Stomach (tissue), 19 donors: ENCODE measurements at places on chromosomes 3 and 15. TPM values are rescaled to one million over a fixed set of nuclear protein-coding genes. Genes with fewer than 3 reads are reported as not detected.

GRCh38 chr15:87597346-87598052 lies 659.0 kb downstream of the NTRK3 start:
- DNase-seq, result no peak

- DNase-seq, result no peak
These were observed 14.8 kb upstream of the HDAC11 start for GRCh38 chr3:13465236-13465873.

DNA sequence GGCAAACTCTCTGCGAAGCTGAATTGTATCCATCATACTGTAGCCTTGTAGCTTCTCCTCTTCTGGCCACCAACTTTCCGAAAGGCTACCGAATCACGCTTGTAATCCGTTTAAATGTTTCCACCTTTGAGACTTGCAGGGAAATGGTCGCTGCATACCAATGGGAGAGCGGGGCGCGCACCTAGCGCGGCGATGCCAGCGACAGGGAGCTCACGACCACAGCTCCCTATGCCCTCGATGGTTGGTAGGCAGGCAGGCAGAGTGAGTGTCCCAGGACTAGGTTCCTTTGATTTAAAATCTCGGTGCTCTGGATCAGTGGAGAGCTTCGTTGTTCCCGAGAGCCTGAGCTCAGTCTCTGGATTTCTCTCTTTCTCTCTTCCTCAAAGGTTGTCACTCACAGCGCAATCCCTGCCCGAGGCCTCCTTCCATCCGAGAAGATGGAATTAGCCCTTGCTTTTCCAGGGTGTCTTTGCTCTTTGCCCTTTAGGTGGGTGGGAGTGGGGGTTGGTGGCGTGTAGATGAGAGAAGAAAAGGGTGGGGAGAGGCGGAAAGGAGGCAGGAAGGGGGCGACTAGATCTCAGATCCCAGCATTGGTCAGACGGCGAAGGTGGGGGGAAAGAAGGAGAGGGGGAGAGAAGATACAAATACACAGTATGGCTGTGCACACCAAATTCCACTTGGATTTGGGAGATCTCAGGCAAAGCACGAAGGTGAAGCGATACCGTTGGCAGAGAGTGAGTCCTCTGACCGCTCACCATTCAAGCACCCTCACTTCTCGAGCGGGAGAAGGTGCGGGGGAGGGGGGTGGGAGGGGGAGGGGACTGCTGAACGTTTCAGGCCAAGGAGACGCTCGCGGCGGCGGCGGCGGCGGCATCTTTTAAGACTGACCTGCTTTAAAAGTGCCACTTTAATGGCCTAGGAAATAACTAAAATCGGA lies at the start of gene SLITRK3:
Gene SLITRK3 (minus strand): TSS at position 745 of the 937 bp plus-strand sequence. CDS start 5,554 bp downstream, outside the sequence.
- DNase-seq, result no peak

The TTLL13 gene
- total RNA-seq, result not detected

- no peak for DNase-seq
These were observed 193.0 kb upstream of the THRB start for GRCh38 chr3:24687671-24688070.

The ADAMTS9 gene
- total RNA-seq, result 59.7 TPM

The SYNPR gene
- 1.7 TPM for total RNA-seq

The ZSCAN29 gene
- 32.3 TPM for total RNA-seq

GRCh38 chr15:60044636-60045270 lies 40.6 kb downstream of the FOXB1 start:
- peak; percentile 13 for DNase-seq

The CAND2 gene
- total RNA-seq, result 5.3 TPM

The CCR3 gene
- not detected for total RNA-seq

DNA sequence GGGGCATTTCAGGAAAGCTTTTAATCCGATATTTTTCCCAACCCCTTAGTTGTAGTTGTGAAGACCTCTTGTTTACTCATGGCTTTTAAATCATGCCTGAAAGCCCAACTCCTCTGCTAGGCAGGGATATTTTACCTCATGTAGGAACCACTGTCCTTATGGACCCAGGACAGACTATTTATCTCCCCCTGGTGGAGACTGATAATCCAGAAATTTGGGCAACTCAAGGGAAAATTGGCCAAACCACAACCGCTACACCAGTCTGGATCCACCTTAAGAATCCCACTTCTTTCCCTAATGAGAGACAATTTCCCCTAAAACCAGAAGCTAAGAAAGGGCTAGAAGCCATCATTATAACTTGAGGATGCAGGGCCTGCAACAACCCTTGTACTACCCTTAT lies 248.1 kb upstream of the STAC start:
- DNase-seq, result no peak

- no peak for DNase-seq
These were observed 21.7 kb downstream of the CLDN11 start for GRCh38 chr3:170440344-170440743.

The C3orf85 gene
- not detected for total RNA-seq

The TM4SF18 gene
- 2.0 TPM for total RNA-seq

The GOLGA8O gene
- total RNA-seq, result not detected

The GRAMD2A gene
- not detected for total RNA-seq

DNA sequence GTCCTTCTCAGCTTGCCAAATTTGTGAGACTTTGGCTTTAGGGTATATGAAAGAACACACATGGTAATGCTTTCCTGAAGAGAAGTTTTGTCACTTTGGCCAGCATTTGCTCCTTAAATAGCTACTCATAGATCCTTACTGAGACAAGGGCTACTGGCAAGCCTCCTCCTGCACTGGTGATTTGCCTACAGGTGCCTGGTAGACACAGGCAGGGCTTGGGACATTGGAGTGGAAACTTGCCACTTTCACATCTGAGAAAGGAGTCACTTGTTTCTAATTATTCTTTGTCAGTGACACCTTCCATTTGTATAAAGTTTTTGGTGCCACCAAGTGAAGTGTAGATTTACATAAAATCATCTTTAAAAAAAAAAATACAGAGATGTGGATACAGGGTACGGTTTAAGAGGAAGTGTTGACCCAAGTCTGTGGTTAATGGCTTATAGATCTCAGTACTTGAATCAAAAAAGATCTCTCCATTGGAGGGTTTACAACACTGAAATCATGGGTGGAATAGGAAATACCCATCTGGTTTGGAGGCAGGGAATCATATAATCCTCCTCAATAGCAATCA lies 132.8 kb upstream of the GADL1 start:
- no peak for DNase-seq

The GOLGA8R gene
- 0.72 TPM for total RNA-seq

DNA sequence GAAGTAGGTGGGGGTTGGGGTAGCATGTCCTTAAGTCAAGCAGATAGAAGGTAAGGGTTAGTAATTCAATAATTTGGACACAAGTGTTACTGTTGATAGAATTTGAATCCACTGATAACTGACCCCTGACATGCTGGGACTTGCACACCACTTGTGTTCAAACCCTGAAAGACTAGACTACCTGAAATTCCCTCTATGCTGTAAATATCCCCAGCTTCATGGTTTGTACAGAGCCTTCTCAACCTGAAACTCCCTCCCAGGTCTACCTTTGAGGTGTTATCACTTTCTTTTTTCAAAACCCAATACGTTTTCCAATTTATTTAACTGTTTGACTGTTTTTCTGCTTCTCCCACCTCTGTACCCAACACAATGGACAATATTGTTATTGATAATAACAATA lies 459.6 kb downstream of the NLGN1 start:
- no peak for DNase-seq

DNA sequence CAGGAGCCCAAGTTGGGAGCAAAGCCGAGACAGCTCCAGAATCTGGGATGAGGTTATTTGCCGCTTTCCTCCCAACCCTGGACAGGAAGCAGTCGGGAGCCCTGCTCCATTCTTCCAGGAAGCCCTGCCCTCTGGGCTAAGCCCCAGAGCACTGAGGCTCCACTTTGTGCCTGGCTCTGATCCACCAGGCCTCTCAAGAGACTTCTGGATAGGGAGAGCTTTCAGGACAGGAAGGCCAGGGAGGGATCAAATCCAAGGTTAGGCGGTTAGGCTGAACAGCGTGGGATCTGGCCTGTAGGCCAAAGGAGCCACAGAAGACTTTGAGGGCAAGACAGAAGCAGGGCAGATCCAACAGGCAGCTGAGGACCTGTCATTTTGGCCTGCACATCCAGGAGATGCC lies 835 bp downstream of the STOML1 start:
- peak; percentile 62 for DNase-seq

DNA sequence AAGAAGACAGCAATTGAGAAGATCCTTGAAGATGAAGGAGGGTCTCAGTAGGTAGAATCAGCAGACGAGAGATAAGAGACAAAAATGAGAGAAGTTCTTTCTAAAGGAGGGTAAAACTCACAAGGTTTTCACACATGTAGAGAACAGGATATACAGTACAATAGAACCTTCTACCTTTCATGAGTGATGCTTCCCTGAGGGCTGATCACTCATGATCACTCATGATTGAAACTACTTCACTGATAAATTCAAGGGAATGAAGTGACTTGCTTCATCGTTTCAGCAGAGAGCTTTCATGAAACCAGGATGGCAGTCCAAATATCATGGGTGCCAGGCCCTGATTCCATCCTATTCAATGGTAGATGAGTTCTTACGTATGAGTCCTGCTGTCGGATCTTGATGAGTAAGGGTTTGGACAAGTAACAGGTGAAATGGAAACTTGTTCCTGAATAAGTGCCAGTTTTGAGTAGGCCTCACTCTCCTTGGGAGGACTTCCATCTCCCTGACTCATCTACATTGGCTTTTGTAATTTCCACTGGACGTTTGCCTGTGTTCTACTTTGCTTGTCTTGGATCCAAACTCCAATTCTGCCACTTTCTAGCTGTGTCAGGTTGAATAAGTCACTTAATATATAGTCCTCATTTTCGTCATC lies 9.6 kb upstream of the CLDN16 start:
- no peak for DNase-seq

The ETV5 gene
- 2.9 TPM for total RNA-seq

The TNFSF10 gene
- total RNA-seq, result 29.2 TPM

DNA sequence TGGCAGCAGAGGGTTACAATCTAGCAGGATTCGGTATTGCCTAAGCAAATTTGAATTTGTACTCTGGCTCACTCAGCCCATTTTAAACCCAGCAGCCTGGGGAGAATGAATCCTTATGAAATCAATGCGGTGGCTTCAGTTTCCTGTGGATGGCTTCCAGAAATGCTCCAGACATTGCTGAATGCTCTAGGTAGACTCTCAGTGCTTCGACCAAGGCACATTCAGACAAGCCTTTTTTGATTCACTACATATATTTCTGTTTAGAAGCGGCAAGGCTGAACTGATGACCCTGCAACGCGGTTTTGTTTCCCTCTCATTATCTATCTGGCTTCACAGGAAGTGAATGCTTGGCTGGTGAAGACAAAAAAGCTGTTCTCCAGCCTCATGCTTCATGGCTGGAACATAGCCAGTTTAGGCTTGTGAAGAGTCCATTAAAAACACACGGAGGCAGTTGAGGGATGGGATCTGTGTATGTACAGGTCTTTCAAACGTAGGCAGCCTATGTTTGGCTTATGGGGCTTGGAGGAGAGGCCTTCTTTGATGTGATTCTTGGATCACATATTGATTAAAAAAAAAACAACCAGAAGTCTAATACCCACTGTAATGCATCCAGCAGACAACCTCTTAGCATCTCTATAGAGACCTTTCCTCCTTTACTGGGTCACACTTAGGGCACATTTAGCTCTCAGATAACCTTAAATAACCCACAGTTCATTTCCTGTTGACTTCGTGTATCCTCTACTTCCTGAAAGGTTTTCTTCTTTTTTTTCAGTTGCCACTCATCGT lies 400.2 kb upstream of the TBL1XR1 start:
- peak; percentile 81 for DNase-seq

- DNase-seq, result no peak
These were observed 495.0 kb downstream of the NLGN1 start for GRCh38 chr3:173892547-173892946.

DNA sequence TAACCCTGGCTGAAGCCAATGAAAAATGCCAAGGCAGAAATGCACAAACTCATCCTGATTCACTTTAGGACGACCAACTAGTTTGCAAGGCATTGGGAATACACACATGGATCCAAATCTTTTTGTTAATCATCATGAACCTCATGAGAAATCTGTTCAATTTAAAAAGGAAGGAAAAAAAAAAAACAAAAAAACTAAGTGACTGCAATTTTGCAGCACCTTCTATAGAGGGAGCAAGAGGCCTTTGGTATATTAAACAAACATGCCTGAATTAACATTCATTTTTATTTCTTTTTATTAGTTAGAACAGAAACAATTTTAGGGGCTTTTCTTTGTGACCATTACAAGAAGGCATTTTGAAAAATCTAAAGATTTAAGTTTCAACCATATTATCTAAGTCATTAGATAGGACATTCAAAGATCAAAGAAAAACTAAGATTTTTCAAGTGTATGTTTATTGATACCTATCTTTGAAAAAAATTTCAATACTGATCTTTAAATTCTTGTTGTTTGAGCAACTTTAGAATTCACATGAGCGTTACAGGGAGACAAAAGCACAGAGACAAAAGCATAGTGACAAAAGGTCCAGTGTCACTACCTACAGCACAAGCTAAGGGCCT lies 182.4 kb downstream of the CBLB start:
- DNase-seq, result no peak

The SERINC4 gene
- total RNA-seq, result not detected

The ADAMTSL3 gene
- total RNA-seq, result 4.3 TPM

GRCh38 chr3:13221491-13222061 lies 148.3 kb upstream of the IQSEC1 start:
- DNase-seq, result no peak

The FBXO40 gene
- under 0.01 TPM for total RNA-seq

The GALNT15 gene
- total RNA-seq, result 16.5 TPM

GRCh38 chr3:49199239-49199899 lies 28.0 kb downstream of the KLHDC8B start:
- DNase-seq, result peak; percentile 89

The TASOR gene
- 45.8 TPM for total RNA-seq
